ENCODE measurements at places on chromosomes 11 and 22.

GRCh38 chr22:27581688-27582087 lies 219.9 kb downstream of the MN1 start:
- DNase-seq: peak; percentile 83

DNA sequence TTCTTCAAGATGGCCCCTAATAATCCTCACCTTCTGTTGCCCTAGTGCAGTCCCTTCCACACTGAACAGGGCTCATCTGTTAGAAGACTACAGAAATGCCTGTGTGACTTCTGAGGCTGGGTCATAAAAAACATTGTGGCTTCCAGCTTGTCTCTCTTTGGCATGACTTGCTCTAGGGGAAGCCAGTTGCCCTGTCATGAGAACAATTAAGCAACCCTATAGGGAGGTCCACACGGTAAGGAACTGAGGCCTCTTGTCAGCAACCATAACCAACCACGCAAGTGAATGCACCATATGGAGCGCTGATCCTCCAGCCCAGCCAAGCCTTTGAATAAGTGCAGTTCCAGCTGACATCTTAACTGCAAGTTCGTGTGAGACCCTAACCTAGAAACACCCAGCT lies 2.6 kb downstream of the LIPT2 start:
- no peak for DNase-seq

DNA sequence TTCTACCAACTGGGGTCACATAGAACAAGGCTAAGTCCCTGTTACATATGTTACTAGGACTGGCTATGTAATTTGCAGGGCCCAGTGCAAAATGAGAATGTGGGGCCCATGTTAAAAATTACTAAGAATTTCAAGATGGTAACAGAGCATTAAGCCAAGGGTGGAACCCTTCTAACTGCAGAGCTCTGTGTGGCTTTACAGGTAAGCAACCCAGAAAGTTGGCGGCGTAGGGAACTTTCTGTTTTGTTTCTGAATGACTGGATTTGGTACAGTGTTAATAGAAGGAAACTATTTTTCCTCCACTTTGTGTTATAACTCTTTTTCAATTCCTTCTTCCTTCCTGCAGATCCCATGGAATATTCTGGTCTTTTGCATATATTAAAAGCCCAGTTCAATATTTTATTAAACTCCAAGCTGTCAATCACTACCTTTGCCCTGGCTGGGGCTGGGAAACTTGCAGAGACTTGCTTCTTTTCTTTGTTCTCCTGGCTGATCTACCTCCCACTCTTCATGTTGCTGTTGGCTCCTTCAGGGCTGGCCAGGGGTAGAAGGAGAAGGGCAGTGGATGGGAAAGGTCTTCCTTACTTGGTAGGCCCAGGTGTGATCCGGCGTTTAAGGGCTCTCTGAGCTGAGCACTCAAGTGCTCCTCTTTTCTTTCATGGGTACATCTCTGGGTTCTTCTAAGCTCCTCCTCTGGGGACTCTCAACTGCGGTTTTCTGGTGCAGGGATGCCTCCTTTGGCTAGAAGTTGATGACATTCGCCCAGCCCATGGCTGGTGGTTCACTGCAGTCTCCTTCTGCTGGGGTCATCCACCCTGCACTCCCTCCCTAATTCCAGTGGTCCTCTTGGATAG lies 67.7 kb downstream of the SNX19 start:
- no peak for DNase-seq

DNA sequence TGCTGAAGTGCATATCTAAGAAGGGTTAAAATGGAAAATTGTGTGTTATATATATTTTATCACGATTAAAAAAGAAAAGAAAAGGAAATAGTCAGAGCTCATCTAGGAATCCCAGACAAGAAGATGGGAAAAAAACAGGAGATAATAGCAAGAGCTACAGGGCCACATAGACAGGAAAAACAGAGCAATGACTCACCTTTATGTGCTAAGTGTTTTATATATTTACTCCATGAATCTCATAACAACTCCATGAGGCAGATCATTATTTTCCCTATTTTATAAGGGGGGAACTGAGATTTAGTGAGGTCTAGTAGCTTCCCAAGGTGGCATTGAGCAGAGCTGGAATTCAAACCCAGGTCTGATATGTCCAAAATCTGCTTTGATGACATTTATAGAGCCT lies 18.1 kb upstream of the ELF5 start:
- no peak for DNase-seq

- DNase-seq: peak; percentile 90
These were observed 39.7 kb downstream of the TPBGL start for GRCh38 chr11:75280227-75280701.

DNA sequence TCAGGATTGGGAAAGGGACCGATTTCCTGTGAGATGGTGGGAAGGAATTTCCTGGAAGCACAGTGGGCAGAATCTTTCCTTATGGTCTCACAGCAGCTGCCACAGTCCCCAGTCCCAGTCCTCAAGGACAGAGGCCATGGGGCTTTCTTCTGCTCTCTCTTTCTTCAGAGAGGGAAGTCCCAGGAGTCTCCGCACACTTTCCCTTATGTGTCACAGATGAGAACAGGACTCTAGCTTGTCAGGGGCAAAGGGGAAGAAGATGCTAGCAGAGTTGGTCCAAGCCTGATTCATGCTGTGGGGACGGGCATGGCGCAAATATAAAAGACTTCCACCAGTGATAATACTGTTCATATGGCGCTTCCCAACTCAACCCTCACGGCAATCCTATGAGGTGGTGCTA lies 7.5 kb upstream of the PPFIA1 start:
- DNase-seq: no peak

GRCh38 chr11:46331282-46331984 lies 15.8 kb upstream of the DGKZ start:
- DNase-seq: no peak
